Ovary (tissue), 10 donors: ENCODE measurements at places on chromosomes 1 and 21. TPM values are rescaled to one million over a fixed set of nuclear protein-coding genes. Genes with fewer than 3 reads are reported as not detected.

Gene REG4
- polyA plus RNA-seq = not detected

DNA sequence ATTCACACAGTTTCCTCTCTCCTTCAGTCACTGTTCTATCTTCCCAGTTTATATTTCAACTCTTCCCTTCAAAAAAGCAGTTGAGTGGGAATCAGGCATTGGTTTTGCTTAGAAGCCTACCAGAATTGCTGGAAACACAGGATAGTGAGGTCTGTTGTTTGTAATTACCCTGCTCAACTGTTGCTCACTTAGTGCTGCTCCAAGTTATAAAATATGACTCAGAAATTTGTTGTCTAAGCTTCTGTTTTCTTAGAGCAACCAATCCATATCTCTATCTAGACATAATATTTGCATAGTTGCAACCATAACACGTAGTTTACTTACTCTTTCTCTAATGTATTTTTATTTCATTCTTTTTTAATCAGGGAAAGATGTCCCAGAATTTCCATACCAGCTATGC lies 87.9 kb downstream of the MACF1 start:
- no peaks in the 10 kb centered on the region for H3K27me3 ChIP-seq
- H3K4me1 ChIP-seq = peaks cover 2% of the 10 kb centered on the region
- H3K36me3 ChIP-seq = no peaks in the 10 kb centered on the region
- DNase-seq = no peak
- H3K4me3 ChIP-seq = no peak overlapping the region
- H3K27ac ChIP-seq = no peak overlapping the region

GRCh38 chr1:208012721-208013120 lies 101.8 kb upstream of the CD34 start:
- H3K4me3 ChIP-seq = no peak overlapping the region
- DNase-seq = no peak
- no peaks in the 10 kb centered on the region for H3K36me3 ChIP-seq
- no peak overlapping the region for H3K27ac ChIP-seq

- no peak overlapping the region for H3K4me3 ChIP-seq
- DNase-seq = no peak
- H3K27ac ChIP-seq = no peak overlapping the region
- no peaks in the 10 kb centered on the region for H3K36me3 ChIP-seq
Measured at GRCh38 chr21:42067531-42068255, 3.4 kb upstream of the UMODL1 start.

Gene ADAMTS5
- polyA plus RNA-seq = 37.3 TPM

- no peaks in the 10 kb centered on the region for H3K36me3 ChIP-seq
- no peak overlapping the region for H3K4me3 ChIP-seq
- H3K27me3 ChIP-seq = no peaks in the 10 kb centered on the region
- H3K4me1 ChIP-seq = no peaks in the 10 kb centered on the region
Measured at GRCh38 chr21:35540950-35541638, 492.0 kb upstream of the RUNX1 start.

Gene NUAK2
- polyA plus RNA-seq = 1.2 TPM

DNA sequence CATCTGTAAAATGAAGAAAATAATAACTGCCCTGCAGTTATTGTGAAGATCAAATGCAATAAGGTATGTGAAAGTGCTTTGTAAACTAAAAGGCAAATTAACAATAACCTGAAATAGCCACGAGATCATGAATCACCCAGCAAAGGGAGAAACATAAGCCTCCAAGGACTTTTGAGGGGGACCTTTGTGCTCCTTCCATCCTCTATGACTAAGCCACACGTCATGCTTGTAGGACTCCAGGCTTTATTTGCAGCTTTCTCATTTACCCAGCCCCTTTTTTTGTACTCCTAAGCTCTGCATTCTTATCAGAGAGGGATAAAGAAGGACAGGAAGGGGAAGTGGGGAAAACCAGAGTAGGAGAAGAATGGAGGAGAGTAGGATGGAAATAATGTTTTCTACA lies 115.1 kb downstream of the PROX1 start:
- no peak for DNase-seq
- H3K4me1 ChIP-seq = peaks cover 2% of the 10 kb centered on the region
- H3K27me3 ChIP-seq = no peaks in the 10 kb centered on the region
- no peak overlapping the region for H3K4me3 ChIP-seq
- H3K27ac ChIP-seq = no peak overlapping the region

Gene GFI1
- polyA plus RNA-seq = 0.92 TPM
